Activated CD4-positive, alpha-beta memory T cell treated with anti-CD3 and anti-CD28 coated beads, Interleukin-2, amount 10 ng/mL, durations not matched to agents 7 days and 5 days (primary cell): ENCODE measurements at places on chromosomes 11 and 22. TPM values are rescaled to one million over a fixed set of nuclear protein-coding genes. Genes with fewer than 3 reads are reported as not detected.
A peak's percentile ranks its signal among the peaks of the same experiment; 100 is the strongest.

PAMR1 gene
- not detected for total RNA-seq

SLC15A3 gene
- total RNA-seq, result 0.28 TPM

CCDC15 gene
- total RNA-seq, result 9.2 TPM

CHST1 gene
- total RNA-seq, result not detected

FXYD6 gene
- total RNA-seq, result not detected

NRGN gene
- total RNA-seq, result 8.4 TPM

- H3K36me3 ChIP-seq, result no peaks in the 10 kb centered on the region
- no peaks in the 10 kb centered on the region for H3K27me3 ChIP-seq
- H3K27ac ChIP-seq, result no peak overlapping the region
- DNase-seq, result no peak
Measured at GRCh38 chr22:26923531-26923930, 266.1 kb downstream of the MIAT start.

DNA sequence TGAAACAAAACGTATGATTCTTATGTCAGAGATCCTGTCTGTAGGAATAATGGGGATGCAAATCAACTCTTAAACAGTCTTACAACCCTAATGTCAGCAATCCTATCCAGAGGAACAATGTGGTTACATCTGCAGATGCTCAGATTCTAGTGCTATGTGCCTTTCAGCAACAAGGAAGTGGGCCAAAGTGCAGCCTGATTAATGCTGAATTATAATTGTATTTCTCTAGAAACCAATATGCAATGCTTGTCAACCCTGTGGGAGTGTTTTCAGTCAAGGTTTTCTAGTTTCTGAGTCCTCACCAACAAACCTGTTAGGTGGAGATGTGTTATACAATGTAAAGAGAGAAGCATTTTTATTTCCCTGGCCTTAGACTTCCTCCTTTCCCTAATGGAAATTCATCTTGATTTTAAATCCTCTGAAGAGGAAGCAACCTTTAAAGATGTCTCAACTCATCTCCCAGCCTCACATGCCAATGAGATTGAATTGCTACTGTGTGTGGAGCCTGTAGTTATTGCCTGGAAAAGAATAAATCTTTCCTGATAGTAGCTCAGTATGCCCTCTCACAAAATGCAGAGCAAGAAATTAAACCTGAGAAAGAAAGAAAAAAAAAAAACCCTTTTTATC, 26.2 kb upstream of the TMEM123 start:
- no peaks in the 10 kb centered on the region for H3K36me3 ChIP-seq
- no peak overlapping the region for H3K4me3 ChIP-seq
- H3K27me3 ChIP-seq, result no peaks in the 10 kb centered on the region
- DNase-seq, result no peak
- no peak overlapping the region for H3K27ac ChIP-seq
- peaks cover 37% of the 10 kb centered on the region for H3K4me1 ChIP-seq

DNA sequence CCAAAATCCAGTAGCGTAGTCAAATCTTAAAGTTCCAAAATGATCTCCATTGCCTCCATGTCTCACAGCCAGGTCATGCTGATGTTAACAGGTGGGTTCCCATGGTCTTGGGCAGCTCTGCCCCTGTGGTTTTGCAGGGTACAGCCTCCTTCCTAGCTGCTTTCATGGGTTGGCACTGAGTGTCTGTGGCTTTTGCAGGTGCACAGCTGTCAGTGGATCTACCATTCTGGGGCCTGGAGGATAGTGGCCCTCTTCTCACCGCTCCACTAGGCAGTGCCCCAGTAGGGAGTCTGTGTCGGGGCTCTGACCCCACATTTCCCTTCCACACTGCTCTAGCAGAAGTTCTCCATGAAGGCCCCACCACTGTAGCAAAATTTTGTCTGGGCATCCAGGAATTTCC, 132.8 kb downstream of the KCNC1 start:
- no peaks in the 10 kb centered on the region for H3K4me1 ChIP-seq
- no peak for DNase-seq
- no peak overlapping the region for H3K4me3 ChIP-seq

DNA sequence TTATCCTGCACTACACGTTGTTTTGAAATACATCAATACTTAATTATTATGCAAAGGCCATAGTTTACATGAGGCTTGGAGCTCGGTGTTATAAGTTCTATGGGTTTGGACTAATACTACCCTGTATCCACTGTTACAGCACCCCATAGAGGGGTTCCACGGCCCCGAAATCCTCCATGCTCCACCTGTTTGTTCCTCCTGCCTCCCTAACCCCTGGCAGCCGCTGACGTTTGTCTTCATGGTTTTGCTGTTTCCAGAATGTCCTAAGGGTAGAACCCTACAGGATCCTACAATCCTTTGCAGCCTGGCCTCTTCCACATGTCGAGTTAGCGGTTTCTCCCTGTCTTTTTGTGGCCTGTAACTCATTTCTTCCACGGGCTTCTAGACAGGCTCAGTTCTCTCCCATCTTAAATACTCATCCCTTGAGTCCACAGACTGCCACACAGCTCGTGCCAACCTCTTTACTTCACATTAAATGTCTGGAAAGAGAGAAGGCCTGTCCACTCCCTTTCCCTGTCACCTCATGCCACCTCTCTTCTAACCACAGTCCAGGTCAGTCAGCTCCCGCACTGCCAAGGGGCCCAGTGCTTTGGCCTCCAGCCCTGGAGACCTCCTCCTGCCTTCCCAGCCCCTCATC, 42.4 kb upstream of the TH start:
- peak; percentile 12 for DNase-seq
- H3K4me3 ChIP-seq, result no peak overlapping the region
- peak overlapping the region; percentile 62 for H3K27ac ChIP-seq
- no peaks in the 10 kb centered on the region for H3K36me3 ChIP-seq

GRCh38 chr11:19502691-19503253, 209.9 kb upstream of the NAV2 start:
- DNase-seq, result no peak
- no peak overlapping the region for H3K27ac ChIP-seq
- H3K27me3 ChIP-seq, result peaks cover 11% of the 10 kb centered on the region
- no peaks in the 10 kb centered on the region for H3K4me1 ChIP-seq

- H3K4me3 ChIP-seq, result no peak overlapping the region
- H3K27me3 ChIP-seq, result no peaks in the 10 kb centered on the region
- peak; percentile 63 for DNase-seq
- no peaks in the 10 kb centered on the region for H3K36me3 ChIP-seq
- H3K27ac ChIP-seq, result no peak overlapping the region
Measured at GRCh38 chr11:78646564-78647185, 72.0 kb upstream of the NARS2 start.

DNA sequence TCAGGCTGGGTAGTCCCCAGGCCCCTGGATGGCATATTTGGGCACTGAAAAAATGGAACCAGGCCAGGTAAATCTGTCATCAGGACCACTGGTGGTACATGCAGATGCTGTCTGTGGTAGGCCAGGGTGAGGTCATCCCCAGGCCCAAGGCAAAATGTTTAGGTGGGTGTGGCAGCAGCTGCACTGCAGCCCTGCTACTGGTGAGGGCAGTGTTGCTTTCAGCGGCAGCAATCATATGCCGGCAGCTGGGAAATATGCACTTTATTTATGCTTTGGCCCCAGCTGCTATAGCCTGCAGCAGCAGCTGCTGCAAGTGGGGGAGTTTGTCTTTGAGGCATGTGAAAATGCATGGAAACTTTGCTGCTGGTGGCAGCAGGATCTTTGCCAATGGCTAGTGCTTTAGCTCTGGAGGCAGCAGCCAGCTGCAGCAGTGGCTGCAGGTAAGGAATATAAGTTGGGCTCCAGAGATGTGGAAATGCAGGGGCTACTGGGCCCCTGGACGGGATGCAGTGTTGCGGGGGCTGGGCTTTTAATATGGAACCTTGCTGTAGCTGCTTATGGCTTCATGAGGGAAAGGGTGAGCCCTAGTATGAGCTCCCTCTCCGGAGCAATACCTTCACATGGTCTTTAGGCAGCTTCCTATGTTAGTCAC, 365.7 kb upstream of the CADM1 start:
- DNase-seq, result peak; percentile 32
- peak overlapping the region; percentile 67 for H3K27ac ChIP-seq
- no peaks in the 10 kb centered on the region for H3K27me3 ChIP-seq
- H3K36me3 ChIP-seq, result no peaks in the 10 kb centered on the region
- peaks cover 20% of the 10 kb centered on the region for H3K4me1 ChIP-seq
- no peak overlapping the region for H3K4me3 ChIP-seq

GRCh38 chr22:43364169-43364435, 20.9 kb upstream of the SCUBE1 start:
- no peak for DNase-seq
- H3K27ac ChIP-seq, result no peak overlapping the region
- H3K4me3 ChIP-seq, result no peak overlapping the region
- no peaks in the 10 kb centered on the region for H3K4me1 ChIP-seq
- H3K27me3 ChIP-seq, result peaks cover 31% of the 10 kb centered on the region
